Hair follicular keratinocyte (primary cell): ENCODE measurements at places on chromosomes 3 and 15. TPM values are rescaled to one million over a fixed set of nuclear protein-coding genes. Genes with fewer than 3 reads are reported as not detected.

The UTS2B gene
- not detected in 2 replicates for total RNA-seq

The PPP1R14D gene
- not detected in 2 replicates for total RNA-seq

The LRTM1 gene
- not detected in 2 replicates for total RNA-seq

The SERPINI2 gene
- total RNA-seq = not detected in 2 replicates

The GOLGA8G gene
- total RNA-seq = not detected in 2 replicates

The WNT7A gene
- 24.1 and 40.3 TPM in 2 replicates for total RNA-seq

The CCRL2 gene
- total RNA-seq = not detected in 2 replicates

The FSTL1 gene
- 101 and 102 TPM in 2 replicates for total RNA-seq

The ATXN7 gene
- 8.0 and 9.8 TPM in 2 replicates for total RNA-seq

The GOLGA8S gene
- not detected in 2 replicates for total RNA-seq

The ZNF385D gene
- total RNA-seq = 0.08 TPM in 1 of 2 replicates, not detected in the other

The SCAMP5 gene
- under 0.01 TPM in 1 of 2 replicates, not detected in the other for total RNA-seq

The C2CD4B gene
- total RNA-seq = not detected in 2 replicates

The PDIA5 gene
- total RNA-seq = 33.0 and 40.3 TPM in 2 replicates

The GOLGA8Q gene
- total RNA-seq = 1.2 TPM in 1 of 2 replicates, not detected in the other

The CSPG5 gene
- 0.08 and 0.23 TPM in 2 replicates for total RNA-seq

The TMEM212 gene
- total RNA-seq = not detected in 2 replicates

The INKA1 gene
- 26.6 and 28.2 TPM in 2 replicates for total RNA-seq

The GOLGA6D gene
- total RNA-seq = not detected in 2 replicates

The TF gene
- 0.27 TPM in 1 of 2 replicates, not detected in the other for total RNA-seq

The GABRB3 gene
- 1.1 and 1.8 TPM in 2 replicates for total RNA-seq
